ENCODE measurements at places on chromosomes 2 and 18. TPM values are rescaled to one million over a fixed set of nuclear protein-coding genes. Genes with fewer than 3 reads are reported as not detected.

- DNase-seq = no peak
These were observed 81.4 kb downstream of the DCDC2C start for GRCh38 chr2:3784731-3785130.

DNA sequence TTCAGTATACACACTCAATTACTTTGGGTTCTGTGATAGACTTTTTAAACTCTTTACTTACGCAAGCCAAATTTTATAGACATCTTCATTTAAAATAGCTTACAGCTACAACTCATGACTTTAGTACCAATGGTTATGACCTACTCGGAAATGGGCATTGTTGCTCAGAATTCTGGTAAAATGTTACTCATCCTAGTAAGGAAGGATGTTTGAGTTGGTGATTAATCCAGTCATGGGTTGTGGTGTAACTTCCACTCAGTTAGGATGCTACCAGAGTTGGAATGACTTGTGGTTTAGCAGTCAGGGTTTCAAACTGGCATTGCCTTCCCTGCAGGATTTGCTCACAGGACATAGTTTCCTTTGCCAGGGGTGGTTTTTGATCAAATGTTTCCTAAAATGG, 7.4 kb upstream of the NPC1 start:
- DNase-seq = no peak

Gene RTP5
- total RNA-seq = not detected

DNA sequence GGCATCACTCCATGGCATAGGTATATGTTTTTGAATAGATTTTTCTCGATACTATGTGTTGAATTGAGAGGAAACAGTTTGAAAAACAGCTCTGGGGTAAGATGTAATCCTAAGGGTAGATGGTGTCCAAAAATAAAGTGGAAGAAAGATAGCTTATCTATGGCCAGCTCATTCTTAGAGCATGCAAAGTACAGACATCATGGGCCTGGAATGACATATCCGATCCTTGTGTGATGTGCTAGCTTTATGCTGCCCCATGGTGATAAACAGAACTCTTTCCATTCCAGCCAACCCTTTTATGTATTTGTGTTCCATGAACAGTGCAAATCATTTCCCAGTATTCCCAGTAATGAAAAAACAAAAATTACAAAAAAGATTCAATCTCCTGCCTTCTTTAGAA, 390.2 kb upstream of the NXPH2 start:
- no peak for DNase-seq

- DNase-seq = no peak
These were observed 96.7 kb downstream of the CNTNAP5 start for GRCh38 chr2:124121760-124122275.

DNA sequence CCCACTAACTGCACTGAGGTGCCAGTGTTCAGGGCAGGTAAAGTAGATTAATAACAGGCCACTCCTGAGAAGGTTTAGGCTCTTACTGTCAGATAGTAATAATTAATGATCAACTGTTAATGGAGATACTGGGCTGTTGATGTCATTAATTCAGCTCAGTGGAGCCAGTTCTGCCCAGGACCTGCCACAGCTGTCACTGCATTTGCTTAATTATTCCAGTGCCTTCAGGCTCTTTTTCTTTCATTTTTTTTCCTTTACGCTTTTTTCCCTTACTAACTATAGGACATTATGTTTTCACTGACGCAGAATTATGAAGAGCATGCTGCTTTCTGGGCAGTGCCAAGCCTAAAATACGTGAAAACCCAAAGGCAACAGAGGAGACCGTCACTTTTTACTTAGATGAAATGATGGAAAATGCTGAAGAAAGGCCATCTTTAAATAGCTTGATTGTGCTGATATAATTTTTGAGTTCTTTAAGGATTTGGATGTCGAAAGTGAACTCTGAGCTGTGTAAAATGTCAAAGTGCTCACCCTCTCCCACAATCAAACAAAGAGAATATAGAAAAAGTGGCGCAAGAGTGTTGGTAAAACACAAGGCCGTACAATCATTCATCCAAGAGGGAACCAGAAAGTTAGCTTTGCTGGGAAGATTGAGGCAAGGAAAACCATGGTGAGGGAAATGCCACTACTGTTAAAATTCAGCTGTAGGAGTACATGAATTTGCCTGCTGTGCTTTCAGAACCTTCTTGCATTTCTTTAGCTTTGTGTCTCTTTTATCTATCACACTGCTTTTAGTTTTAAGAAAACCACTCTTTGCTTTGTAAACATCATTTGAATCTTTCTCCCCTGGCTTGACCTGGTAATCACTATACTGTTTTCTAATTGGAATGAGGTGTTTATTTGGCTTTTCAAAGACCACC, 192.0 kb upstream of the ZEB2 start:
- DNase-seq = no peak

DNA sequence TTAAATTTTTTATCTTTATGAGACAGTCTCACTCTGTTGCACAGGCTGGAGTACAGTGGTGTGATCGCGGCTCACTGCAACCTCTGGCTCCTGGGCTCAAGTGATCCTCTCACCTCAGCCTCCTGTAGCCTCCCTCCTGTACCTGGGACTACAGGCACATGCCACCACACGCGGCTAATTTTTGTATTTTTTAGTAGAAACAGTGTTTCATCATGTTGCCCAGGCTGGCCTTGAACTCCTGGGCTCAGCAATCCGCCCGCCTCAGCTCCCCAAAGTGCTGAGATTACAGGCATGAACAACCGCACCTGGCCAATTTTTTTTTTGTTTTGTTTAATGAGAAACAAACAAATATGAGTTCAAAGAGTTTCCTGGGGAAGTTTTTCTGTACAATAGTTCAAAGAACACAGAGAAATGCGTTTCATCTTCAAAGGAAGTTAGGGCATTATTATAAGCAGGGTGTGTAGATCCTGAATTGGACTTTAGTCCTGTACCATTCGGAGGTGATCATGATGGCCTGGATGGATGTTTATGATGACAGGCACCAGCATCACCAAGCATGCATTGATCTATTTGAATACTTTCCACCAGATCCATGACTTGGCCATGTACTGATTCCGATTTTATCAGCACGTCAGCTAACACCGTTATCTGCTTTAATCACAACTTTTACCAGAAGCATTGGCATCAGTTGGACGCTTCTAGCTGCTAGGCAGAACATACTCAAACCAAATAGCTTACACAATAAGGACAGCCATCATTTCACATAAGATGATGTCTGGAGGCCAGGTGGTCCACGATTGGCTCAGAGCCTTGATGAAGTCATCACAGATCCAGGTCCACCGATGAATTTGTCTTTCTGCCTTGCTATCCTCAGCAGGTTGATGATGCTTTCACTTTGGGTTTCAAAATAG, 28.9 kb downstream of the TCF23 start:
- DNase-seq = no peak

DNA sequence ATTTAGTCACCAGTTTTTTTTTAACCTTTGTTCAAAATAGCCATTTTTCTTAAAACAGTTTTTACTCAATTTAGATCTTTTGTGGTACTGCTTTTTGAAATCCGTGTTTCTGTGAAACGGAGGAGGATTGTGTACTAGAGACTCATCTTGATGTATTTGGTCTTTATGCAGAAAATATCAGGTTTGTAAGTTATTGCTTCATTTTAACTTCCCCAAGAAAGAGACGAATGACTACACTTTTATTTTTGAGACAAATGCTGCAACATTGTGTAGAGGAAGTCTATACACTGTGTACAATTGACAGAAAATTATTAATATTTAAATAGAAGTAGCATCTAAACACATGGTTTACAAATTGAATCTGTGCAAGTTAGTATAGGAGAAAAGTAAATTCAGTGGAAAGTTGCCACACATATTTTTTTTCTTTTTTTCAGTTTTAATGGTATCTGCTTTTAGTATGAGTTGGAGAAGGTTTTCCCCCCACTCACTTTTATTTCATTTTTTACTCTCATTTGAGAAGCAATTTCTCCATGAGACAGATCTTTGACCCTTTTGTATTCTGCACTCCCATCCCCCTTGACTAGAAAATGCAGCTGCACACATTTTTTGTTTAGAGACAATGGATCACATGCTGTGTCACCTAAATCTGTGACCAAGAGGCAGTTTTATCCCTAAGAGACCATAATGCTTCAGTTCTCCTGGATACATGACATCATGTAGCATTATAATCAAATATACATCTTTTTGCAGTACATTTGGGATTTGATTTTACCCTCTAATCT, 200.8 kb upstream of the STON1 start:
- DNase-seq = no peak

Gene BBS5
- total RNA-seq = 1.6 TPM

DNA sequence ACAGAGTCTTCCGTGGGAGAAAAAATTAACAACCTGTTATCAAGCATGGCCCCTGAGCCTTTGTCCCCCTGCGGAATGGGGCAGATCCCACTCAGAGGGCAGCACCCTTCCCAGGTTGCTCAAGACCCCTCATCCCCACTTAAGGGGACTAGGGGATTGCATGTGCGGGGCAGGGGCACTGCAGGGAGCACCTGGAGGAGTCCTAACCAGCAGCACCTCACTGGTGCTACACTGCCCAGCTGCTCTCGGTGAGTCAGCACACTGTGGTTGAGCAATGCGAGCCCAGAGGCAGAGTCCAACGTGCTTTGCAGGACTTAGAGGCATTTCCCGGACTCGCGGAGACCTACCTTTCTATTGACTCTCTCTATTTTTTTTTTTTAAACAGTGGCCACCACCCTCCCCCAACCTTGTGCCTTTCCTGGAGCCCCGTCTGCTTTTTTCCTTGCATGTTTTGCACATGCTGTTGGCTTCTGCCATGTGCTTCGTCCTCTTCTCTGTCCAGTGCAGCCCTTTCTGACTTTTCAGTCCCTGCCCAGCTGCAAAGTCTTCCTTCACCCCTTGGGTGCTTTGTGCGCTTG, 74.0 kb downstream of the IL1R2 start:
- no peak for DNase-seq

GRCh38 chr2:160221391-160222276, 21.6 kb upstream of the ITGB6 start:
- DNase-seq = no peak

DNA sequence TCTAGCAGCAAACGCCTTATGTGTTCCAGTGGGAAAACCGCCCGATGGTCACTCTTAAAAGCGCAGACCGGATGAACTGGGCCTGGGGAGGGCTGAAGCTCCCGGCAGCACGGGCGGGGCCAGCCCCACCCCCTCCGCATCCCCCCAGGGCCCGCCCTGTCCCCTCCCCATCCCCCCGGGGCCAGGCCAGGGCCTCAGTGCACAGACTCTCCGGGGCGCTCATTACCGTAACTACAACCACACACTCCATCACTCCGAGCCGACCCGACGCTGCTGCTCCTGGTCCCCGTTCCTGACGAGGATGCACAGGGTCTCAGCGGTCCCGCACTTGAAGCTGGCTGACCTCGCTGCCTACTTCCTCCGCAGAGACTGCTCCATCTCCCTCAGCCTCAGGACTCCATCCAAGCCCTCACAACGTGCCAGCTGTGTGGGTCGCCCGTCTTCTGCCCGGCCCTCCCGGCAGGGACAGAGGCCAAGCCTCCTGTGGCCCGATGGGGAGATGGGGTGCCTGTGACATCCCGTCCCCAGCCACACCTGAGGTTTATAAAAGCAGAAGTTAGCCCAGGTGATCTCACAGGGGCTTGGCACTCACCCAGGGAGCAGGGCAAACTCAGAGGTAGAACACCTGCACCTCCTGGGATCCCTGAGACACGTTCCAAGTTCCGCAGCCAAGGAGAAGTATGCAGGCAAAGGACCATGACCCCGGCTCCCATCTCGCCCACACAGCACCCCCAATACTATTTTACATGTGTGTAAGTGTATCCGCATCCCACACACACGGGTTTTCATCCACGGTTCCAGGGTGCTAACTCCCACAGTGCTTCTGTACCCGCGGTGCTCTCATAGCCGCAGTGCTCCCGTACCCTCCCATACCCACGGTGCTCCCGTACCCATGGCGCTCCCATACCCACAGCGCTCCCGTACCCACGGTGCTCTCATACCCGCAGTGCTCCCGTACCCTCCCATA, 36.0 kb downstream of the SLC66A2 start:
- no peak for DNase-seq

Gene TMEM178A
- 13.6 TPM for total RNA-seq

- peak; percentile 76 for DNase-seq
These were observed 57.3 kb upstream of the SULT1C3 start for GRCh38 chr2:108182489-108182888.

DNA sequence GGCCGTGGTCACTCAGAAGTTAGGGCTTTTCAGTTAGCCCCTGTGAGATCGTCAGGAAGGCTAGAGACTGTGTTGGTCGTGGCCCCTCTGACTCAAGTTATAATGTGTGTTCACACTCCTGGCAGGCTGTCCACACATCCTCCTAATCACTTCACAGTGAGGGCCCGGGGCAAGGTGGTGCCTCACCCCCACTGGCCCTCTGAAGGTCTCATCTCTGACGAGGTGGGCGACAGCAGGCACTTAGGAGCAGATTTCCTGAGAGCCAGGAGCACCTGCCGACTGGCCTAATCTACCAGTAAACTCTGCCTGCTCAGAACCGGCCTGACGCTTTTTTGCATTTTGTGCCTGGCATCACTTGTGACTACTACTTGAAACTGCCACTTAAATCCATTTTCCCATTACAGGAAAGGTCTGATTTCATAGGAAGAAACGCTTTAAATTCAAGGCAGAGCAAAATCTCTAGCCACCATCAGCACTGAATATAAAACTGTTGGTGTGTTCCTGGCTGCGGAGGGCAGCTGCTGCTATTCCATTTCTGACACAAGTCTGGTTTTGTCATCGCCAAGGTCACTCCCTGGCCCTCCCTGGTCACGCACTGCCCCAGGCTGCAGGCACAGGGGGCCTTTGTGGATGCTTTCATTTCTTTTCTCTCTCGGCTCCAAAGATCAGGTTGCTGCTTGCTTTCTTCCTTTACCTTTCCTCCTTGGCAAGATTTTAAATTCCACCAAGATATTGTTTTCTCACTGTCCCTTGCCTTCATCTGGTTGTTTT, 48.0 kb downstream of the RAB12 start:
- no peak for DNase-seq

- DNase-seq = no peak
These were observed 138.5 kb upstream of the LYPD6 start for GRCh38 chr2:149191915-149192314.

Gene KCNG2
- total RNA-seq = 0.34 TPM
